ENCODE measurements at places on chromosomes 5 and 9.

- DNase-seq = no peak
Observed at GRCh38 chr9:841371-842209, at the start of gene DMRT1. TSS of gene DMRT1 (plus strand) at chr9:841697. CDS start at chr9:841839, 142 bp downstream.

DNA sequence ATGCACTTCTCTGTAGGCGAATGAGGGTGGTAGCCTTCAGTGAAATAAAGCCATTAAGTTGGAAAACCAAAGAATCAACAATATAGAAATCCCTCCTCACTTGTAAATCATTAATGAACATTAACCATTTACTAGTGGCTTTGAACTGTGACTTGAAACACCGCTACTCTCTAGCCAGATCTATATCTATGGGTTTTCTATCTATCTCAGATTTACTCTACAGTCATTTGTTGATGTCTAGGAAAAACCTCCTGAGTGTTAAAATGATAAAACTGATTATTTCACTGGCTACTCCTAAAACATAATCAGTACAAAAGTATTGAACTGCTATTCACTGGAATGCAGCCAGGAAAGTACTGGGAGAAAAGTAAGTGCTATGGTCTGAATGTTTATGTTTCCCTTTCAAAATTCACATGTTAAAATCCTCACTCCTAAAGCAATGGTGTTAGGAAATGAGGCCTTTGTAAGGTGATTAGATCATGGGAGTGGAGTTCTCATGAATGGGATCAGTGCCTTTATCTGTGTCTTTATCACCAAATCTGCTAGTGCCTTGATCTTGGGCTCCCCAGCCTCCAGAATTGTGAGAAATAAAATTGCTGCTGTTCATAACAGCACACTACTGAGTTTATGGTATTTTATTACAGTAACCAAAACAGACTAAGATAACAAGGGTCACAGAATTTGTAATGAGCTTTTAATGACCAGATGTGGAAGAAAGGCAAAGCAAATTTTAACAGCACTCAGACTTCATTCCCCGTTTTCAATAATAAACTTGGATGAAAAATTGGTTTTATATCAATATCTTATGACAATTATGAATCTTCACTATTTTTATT lies 8.6 kb upstream of the OXCT1 start:
- no peak for DNase-seq

GRCh38 chr5:178555005-178555404 lies 35.2 kb downstream of the COL23A1 start:
- DNase-seq = no peak

- DNase-seq = no peak
Observed at GRCh38 chr5:110823571-110823970, 84.8 kb downstream of the SLC25A46 start.

DNA sequence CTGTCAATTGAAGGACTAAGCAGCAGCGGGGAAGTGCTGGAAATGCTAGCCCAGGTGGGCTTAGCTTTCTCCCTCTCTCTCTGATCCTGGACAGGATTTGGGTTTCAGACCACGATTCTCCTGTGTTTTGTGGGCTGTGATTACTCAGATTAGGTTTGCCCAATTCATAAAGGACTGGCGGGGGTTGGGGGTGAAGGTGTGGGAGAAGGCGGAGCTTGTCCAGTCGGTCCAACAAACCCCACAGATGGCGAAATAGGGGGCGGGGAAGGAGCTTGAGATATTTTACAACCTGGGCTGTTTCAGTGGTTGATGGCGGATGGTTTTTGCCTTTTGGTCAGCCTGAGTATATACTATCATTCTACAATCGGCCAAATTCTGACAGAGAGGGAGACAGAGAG lies 35.2 kb downstream of the PCDHAC2 start:
- DNase-seq = no peak

DNA sequence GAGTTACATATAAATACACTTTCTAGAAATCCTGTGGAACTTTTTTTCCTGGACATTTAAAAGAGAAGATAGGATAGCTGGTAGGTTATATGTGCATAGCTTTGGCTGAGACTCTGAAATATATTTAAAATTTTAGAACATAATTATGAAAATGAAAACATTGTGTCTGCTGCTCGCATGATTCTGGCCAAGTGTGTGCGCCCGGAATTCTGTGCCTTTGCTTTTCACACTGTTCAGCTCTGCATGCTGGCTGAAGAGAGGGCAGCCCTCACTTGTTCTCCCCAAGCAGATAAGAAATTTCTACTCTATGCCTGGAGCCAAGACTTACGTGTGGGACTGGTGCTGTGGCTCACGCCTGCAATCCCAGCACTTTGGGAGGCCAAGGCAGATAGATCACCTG lies 153.9 kb downstream of the MED10 start:
- DNase-seq = no peak

DNA sequence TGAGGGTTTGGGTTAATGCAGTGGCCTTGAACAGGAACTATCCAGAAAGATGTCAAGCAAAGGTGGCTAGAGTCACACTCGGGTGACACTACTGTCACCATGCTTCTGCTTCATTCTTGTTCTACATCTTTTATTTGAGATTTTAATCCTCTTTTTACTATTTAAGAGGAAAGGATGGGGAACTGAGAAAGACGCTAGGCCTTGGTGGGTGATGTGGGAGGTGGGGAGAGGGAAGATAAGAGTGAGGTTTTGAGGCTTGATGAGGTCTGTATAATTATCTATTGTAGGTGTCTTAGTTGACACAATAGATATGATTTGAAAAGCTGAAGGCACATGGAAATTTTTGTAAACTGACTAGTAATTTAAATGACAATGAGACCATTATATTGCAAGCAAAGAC lies 3.5 kb upstream of the BASP1 start:
- no peak for DNase-seq

DNA sequence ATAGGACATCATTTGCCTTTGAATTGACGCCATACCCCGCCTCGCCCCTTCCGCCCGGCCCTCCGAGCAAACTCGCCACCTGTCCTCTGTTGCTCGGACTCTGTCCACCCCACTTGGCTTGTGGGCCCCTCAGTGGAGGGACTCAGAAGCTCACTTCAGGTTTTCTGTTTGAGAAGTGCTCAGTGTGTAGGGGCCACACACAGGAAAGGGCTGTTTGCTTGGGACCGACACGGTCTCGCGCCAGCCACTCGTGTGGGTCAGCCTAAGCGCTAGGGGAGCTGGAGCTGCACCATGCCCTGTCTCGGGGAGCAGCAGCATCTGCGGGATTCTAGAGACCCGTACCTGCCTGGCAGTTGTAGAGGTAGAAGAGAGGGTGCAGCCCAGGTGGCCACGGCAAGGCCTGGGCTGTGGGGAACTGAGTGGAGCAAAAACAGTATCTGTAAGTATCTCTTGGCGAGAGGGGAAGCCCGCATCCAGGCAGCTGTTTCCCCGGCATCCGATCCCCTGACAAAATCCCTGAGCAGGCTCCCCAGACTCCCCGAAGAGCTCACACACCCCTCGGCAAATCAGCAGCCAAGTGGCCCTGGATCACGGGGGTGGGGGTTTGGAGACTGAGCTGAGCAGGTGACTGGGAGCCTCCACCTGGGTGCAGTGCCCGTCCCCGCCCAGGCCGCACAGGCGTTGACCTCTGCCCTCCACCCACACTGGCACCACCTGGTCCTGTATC lies 52.2 kb downstream of the COL5A1 start:
- no peak for DNase-seq

DNA sequence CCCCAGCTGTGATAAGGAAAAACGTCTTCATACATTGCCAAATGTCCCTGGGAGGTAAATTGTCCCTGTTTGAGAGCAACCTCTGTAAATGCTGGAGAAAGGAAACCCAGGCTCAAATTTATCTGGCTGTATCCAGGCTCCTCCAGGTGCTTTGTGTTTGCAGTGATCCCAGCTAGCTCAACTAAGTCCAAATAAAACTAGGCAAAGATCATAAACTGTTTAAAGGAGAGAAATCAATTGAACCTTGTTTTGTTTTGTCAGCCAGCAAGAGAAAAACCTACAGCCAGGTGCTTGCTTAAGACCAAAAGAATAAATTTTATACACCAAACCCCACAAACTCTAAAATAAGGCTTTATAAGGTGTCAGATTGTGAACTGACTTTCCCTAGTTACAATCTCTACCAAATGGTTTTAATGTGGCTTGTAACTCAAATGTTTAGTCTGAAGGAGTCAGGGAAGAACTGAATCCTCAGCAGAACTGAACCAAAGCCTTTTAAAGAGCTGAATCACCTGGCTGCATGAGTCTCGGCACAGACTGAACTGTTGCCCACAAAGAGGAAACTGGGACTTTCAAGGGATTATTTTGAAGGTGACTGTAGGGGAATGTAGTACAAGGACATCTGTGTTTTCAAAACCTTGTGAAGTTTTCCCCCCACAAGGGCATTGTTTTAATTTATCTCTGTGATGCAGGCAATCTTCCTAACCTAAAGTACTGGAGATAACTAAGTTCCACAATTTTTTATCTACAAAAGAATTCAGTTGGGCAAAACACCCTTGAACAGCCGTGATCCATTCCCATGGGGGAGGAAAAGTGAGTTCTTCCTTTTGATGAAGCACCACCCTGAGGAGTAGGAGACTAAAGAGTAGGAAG lies 201.7 kb upstream of the TARS1 start:
- DNase-seq = no peak

GRCh38 chr5:170538696-170539586 lies 35.1 kb downstream of the KCNIP1 start:
- DNase-seq = no peak

DNA sequence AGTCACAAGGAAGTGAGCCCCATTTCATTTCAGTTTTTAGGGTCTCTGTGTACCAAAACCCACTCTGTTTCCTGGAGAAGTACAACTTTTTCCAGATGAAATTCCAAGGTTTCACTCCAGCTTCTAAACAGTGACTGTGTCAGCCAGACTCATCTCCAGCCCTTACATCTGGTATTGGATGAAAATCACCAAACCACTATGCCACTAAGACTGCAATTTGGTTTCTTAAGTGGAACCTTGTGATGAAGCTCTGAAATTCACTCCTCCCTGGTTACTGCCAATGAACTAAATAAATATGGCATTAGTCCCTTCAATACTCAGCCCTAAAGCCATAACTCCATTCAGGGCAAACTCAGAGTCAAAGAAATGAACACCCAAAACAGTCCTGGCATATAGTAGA lies 211.2 kb upstream of the DAPK1 start:
- no peak for DNase-seq

Data from CD4-positive, alpha-beta T cell treated with Interleukin-12 subunit alpha and Interleukin-12 subunit beta, for 1 hour (primary cell).